Fibroblast of skin of left biceps (primary cell): ENCODE measurements at places on chromosomes 5 and 9.

DNA sequence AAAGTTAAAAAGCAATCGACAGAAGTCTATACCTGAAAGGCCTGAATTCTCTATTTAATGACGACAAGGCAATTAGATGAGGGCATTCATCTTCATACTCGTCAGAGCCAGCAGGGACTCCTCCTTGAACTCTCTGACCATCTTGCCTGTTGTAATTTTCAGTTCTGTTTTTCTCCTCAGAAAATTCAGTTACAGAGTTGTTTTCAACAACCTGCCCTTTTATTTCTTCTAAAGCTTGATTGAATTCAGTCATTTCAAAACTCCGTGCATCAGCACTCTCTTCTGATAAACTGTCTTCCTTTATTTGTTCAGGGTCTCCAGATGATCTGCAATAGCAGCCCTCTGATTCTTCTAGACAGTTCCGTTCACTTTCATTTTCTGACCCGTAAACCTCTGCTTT lies 15.6 kb downstream of the RIOK2 start:
- DNase-seq = no peak

GRCh38 chr5:5409151-5409810 lies 13.2 kb upstream of the ICE1 start:
- DNase-seq = no peak

- DNase-seq = no peak
Measured at GRCh38 chr9:4339836-4340560, 40.1 kb upstream of the GLIS3 start.

GRCh38 chr9:127493592-127494303 lies 42.4 kb downstream of the LRSAM1 start:
- no peak for DNase-seq

DNA sequence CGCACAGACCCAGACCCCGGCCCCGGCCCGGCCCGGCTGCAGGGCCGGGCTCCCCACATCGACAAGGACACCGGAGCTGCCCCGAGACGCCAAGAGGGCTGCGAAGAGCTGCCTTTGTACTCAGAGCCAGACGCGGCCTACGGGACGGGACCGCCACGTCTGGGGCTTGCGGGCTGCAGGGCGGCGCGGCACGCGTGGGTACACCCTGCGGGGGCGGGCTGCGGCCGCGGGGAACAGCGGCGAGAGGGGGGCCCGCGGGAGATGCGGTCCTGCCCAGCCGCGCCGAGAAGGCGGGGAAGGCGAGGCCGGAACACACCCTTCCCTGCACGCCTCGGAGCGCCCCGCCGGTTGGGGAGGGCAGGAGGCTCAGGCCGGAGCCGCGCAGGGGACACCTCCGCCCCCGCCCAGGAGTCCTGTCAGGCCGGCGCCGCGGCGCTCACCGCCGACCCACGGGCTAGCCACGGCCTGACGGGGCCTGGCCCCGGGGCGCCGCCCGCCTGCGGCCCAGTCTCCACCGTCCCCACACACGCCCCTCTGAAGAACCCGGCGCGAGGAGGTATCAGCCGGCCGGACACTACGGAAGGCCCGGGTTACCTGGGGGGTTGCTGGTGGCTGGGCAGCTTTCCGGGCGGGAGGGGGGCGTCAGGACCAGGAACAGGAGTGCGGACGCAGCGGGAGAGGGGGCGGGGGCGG lies 478 bp downstream of the RAB14 start:
- no peak for DNase-seq

DNA sequence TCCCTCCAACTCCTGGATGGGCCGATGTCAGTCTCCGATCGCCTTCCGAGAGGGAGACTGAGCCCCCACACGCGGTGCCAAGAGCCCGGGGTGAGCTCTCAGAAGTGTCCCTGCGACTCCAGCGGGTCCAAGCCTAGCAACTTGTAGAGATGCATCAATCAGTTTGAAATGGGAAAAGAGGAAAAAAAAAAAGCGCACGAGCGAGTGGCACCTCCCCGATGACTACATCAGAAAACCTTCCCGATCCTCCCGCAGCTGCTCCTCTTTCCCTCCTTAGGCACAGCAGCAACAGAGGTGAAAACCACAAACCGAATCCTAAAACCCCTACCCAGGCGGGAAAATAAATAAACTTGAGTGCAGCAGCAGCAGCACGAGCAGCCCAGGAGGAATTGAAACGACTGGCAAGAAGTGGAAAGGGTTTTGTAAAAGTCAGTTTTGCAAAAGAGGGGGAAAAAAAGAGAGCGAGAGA lies 1.0 kb upstream of the EFNA5 start:
- DNase-seq = no peak

- DNase-seq = no peak
Measured at GRCh38 chr9:19967888-19968459, 179.1 kb upstream of the SLC24A2 start.

DNA sequence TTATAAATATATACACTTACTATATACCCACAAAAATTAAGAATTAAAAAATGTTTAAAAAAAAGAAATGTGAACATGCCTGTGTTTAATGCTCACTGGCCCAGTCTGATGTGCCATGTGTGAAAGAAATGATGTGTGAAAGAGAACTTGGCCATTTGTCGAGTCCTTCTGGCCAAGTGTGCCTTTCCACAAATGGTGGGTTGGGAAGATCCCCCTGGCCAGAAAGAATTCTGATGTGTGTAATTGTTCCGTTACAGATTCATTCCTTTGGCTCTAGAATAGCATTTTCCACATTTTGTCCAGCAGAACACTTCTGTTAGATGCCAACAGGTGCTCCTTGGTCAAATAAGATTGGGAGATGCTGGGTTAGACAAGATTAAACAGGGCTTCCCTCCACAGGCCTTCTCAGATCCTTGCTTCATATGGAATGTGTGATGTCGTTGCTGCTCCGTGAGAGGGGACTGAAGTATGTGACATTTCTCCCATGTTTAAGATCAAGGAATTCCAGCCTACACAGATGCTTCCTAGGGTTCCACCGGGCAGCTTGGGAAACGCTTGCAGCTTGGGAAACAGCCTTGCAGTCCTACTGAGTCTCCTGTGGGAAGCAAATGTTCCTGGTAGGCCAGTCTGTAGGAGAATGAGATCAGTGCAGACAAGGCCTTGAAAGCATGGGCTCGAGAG lies 32.1 kb downstream of the GDNF start:
- DNase-seq = no peak

- DNase-seq = no peak
Measured at GRCh38 chr9:114002271-114002985, 75.7 kb downstream of the AMBP start.

GRCh38 chr9:121216271-121216805 lies 14.7 kb upstream of the RAB14 start:
- DNase-seq = no peak

DNA sequence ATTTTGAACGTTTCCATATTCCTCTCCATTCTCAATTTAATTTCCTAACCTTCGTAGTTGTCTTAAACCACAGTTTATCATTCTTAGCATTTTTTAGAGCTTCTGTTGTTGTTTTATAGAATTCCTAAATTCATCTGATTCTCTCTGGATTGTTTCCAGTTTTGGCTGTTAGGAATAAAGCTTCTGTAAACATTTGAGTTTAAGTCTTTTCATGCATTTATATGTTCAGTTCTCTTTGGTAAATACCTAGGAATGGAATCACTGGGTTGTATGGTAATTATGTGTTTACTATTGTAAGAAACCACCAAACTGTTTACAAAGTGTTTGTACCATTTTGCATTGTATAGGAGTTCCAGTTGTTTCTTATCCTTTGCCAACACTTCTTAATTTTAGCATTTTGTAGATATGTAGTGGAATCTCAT lies 29.7 kb downstream of the GPR21 start:
- peak; percentile 71 for DNase-seq

- DNase-seq = peak; percentile 19
Measured at GRCh38 chr9:4366591-4367330, 66.9 kb upstream of the GLIS3 start.

DNA sequence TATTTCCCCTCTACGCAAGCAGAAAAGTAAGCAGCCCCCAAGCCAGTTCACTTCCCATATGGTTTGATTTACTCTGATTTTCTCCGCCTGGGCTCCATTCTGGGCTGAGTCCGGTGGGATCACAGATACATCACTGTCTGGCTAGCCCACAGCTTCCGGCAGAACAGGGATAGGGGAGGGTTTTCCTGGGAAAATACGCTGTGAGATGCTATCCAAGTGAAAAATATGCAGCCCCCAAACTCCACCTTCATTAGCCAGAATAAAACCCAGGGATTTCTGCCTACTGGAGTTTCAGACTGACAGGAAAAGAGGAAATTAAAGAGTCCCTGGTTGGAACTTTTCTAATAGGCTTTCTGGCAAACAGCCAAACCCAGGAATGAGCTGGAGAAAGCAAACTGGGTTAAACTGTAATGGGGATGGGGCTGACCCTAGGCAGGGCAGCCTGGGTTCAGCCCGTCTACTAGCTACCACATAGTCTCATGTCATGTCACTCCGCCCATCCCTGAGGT lies 16.9 kb upstream of the NIPAL4 start:
- DNase-seq = peak; percentile 54

DNA sequence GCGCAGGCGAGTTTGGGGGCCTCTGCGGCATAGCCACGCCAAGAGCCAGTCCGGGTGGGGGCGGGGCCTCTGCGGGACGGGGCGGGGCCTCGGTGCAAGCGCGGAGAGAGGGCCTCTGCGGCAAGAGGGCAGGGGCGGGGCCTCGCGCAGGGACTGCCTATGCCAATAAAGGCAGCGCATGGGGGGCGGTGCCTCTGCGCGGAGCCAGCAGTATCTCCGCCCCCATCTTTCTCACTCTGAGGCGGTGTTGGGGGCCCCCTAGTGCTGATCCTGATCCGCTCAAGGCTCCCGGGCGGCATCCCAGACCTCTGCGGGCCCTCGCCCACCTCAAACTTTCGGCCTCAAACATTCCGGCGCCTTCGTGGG lies 9.2 kb upstream of the GPRIN1 start:
- DNase-seq = peak; percentile 64

GRCh38 chr9:15294604-15295003 lies 12.4 kb downstream of the TTC39B start:
- DNase-seq = no peak

DNA sequence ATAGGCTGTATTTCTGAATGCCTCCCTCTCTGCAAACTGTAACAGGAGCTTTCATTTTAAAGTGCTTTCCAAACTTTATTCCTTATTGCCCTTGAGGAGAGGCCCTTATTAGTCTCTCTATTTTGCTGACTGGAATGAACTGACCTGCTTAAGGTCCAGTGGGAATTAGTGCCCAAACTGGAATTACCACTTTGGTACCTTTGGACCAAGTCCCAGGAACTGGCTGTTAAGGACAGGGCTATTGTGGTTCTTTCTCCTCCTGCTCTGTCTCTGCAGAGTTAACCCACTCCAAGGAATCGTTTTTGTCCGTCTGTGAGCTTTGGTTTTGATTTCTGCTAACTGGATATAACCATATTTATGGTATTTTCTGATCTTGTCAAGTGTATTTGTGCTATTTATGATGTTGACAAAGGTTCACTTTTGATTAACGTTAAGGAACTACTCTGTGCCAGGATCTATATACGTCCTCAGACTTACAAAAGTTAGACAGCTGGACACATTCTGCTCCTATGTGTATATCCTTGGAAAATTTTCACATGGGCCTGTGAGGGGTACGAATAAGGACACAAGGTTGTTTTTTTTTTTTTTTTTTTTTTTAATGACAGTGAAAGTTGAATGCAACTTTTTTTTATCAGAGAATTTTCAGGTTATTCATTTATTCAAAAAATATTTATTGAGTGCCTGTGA lies 189.1 kb upstream of the ANKRD55 start:
- no peak for DNase-seq

DNA sequence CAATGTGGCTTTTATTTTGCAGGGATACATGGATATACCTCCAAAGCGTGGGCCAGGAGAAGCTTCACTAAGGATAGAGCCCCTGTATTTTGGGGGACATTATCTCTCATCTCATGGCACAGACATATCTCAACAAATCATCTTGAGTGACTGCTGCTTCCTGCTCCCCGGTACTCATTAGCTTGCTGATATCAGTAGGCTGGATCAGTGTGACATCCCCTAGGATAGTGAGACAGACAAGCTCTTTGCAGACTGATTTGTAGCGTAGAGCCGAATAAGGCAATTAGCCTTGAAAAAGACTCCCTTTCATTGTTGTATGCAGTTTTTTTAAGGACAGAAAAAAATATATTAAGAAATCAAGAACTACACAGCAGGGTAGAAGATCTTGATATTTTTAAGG lies 237.7 kb upstream of the CDH9 start:
- no peak for DNase-seq

GRCh38 chr9:114311571-114312512 lies 11.1 kb upstream of the ORM1 start:
- no peak for DNase-seq

GRCh38 chr5:72436796-72437471 lies 70.3 kb downstream of the ZNF366 start:
- DNase-seq = no peak

DNA sequence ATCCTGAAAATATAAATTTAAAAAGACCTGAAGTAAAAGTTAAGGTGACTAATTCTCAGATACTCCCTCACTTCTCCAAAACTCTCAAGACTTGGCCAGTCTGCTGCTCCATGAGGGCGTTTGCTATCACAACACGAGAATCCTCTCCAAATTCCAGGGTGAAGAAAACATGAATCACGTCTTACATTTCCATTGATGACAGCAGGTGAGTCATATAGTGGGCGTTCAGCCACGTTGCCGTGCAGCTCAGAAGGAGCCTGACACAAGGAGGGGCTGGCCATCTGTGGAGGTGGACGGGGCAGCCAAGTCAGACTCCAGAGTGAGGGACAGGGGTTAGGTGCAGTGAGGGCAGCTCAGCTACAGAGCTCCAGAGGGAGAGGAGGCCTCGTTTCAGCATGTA lies 555.1 kb upstream of the ADAMTS16 start:
- peak; percentile 78 for DNase-seq

- DNase-seq = no peak
Measured at GRCh38 chr5:67028371-67028770, 168.2 kb downstream of the CD180 start.
